ENCODE measurements at places on chromosomes 5 and 9.
A peak's percentile ranks its signal among the peaks of the same experiment; 100 is the strongest.

- DNase-seq = no peak
These were observed 236.6 kb downstream of the PJA2 start for GRCh38 chr5:109173036-109173794.

DNA sequence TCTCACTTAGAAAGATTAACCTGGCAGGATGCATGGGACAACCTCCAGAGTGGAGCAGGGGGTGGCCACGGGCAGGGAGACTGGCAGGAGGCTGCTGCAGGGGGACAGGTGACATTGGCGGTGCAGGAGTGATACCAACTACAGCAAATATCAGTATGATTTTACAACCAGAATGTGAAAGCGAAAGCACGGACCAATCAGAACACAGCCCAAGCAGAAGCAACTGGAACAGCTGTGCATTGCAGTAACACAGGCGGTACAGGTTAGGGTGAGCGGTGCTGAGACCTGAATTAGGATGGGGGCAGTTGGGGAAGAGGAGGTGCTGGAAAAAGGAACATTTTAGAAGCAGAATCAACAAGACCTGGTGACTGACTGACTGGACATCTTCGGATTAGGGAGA lies 29.3 kb downstream of the POLR1E start:
- DNase-seq = no peak

DNA sequence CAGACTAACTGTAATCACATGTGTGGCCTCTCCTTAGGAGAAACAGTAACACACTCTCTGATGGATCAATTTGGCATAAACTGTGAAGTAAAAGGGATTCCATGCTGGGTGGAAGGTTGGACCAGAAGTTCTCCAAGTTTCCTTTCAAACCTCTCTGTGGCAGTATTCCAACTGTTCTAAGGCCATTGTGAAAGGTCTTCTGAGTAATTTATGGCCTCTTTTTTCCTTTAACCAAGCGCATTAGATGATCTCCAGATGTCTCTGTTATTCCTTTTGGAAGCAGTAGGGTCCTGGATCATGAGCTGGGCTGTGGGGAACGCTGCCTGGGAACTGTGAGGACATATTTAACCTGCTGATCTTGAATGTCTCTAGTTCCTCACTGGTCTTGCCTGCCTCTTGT lies 80.6 kb upstream of the IL6ST start:
- DNase-seq = no peak

DNA sequence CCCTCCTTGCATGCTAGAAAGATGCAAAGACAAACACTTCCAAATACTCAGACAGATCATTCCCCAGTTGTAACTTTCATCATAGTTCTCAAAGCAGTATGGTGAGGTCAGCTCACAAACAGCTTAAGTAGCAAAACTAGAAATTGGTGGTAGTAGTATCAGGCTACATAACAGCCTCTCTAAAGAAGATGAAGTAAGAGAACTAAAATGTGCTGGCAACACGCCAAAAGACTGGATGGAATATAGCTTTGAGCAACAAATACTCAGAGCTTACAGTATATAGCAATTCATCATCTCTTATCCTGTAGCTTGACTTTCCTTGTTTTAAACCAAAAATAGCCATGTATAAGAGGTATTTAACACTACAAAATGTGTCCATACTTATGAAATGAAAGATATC lies 7.5 kb downstream of the PFDN1 start:
- DNase-seq = peak; percentile 10

DNA sequence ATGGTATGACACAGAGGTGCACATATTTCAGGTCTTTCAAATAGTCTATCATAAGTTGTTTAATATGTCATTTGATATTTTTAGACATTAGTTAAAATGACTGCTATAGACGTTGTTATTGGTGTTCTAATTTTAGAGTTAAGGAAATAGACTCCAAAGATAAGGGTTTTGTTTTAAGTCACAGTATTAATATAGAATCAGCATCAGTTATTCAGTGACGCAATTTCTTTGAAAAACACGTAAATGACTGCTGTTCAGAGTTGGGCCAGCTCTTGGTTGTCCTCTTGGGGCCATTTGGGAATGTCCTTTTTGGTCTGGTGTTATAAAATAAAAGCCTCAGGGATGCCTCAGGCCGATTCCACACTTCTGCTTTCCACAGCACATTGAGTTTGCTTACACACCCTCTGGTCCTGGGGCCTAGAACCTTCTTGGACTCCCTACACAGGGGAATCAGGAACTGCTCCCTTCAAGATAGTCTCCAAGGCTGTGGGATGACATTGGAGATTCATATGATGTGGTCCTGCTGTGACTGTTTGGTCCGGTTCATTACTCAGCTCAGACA lies 14.3 kb downstream of the OTULIN start:
- DNase-seq = no peak

DNA sequence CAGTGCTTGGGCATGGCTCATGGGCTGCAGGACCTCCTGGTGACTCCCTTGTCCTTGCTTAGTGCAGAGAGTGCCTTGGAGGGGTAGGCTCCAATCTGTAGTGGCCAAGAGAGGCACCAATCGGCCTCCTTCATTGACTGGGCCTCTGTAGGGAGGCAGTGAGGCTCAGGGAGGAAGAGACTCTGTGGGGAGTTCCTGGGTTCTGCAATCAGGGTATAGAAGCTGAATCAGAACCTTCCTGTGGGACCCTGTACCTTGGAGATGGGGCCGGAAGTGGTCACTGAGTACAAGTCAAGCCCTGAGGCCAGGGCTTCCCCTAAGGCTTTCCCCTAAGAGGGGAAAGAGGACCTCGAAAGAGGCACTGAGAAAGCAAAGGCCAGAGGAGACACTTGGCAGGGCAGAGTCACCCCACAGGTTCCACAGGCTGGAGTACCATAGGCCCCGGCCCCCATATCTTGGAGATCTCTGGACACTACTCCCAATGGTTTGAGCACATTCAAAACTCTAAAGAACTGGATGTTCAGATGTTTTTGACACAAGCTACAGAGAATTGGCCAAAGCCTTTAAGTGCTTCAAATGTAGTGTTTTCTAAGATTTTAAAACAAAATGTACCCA lies 190.5 kb downstream of the HSPA4 start:
- no peak for DNase-seq

- DNase-seq = no peak
These were observed 39.4 kb downstream of the SCAI start for GRCh38 chr9:125103770-125104460.

DNA sequence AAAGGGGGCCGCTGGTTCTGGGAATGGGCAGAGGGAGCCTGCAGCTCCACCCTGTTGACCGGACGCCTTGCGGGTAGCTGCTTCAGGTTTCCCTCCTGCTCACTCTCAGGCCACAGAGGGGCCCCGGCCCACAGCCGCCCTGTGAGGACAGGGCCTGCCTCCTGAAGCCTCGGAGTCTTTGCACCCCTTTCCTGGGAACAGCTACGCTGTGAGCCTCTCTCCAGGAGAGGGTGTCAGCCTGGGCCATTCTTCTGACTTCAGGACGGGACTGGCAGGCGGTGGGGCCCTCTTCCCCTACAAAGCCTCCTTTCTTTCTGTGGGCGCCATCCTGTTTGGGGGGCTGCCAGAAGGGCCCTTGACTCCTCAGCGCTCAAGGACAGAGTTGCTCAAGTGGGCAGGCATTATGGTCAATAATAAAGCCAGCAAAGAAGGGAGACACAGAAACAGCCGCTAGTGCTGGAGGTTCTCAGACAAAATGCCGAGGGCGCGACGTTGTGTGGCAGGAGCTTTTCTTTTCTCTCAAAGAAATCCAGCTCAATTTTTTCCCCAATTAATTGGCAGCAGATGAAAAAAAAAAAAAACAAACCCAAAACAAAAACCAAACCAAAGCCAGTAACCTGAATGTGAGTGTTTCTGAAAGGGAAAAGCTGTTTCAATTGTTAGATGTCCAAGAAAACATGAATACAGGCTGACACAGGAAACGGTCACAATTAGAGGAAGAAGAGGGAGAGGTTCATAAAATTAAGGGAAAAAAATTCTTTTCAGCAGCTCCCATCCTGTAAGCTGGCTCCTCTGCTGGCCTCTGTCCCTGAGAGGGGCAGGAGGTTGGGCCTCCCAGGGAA lies 12.8 kb upstream of the SLC25A51 start:
- no peak for DNase-seq

DNA sequence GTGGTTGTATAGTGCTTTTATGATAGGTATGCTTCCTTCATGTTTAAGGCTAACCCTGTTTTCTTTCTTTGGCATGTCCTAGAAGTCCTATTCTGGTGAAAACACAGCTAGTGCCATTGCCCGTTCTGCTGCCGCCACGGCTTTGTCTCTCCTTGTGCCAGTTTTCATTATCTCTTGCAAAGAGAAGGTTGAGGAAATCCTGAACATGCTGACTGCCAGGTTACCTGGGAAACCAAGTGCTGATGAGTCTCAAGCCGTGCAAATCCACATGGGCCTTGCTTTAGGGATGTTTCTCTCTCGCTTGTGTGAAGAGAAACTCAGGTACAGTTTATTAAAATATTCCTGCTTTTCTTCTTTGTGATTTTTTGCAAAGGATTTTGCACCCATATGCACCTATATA lies 102.2 kb downstream of the HACD4 start:
- DNase-seq = no peak

GRCh38 chr9:81391457-81391825 lies 297.9 kb downstream of the TLE1 start:
- DNase-seq = no peak

DNA sequence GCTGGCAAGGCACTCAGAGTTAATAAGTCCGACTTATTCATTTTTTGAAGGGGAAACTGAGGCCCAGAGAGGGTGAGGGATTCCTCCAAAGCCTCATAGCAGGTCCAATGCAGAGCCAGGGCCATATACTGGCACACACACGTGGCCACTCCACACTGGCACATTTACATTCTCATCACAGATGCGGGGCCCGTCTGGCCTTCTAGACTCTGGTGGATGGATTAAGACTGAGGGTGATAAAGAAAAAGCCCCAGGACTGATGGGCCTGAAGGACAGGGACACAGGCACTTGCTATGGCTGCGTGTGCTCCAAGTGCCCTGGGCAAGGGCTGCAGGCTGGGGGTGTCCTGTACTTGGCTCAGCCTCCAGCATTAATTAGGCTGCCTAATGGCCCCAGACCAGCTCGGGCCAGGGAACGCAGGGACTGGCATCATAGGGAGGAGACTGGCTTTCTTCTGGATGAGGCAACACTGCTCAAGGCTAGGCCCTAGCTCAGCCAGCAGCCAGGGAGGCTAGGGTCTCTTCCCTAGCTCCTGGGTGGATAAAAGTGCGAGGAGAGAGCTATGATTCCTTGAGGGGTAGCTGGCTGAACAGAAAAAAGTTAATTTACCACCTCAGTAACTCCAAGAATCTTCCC lies 28.5 kb upstream of the CSF1R start:
- DNase-seq = no peak

DNA sequence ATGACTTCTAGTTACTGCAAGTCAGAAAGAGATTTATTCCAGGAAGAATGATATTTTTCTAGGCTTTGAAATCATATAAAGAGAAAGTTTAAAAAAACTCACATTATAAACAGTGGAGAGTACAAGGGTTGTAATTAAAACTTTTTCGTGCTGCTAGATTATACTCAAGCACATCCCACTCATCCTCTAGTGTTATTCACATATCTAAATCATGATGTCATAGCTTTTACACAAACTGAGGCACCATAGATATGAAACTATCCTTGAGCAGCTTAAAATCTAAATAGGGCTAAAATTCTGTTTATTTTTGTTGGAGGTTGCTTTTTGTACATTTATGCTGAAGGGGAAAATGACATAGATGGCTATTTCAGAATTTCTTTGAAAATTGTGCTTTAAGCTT lies 30.0 kb downstream of the TENT2 start:
- DNase-seq = no peak

DNA sequence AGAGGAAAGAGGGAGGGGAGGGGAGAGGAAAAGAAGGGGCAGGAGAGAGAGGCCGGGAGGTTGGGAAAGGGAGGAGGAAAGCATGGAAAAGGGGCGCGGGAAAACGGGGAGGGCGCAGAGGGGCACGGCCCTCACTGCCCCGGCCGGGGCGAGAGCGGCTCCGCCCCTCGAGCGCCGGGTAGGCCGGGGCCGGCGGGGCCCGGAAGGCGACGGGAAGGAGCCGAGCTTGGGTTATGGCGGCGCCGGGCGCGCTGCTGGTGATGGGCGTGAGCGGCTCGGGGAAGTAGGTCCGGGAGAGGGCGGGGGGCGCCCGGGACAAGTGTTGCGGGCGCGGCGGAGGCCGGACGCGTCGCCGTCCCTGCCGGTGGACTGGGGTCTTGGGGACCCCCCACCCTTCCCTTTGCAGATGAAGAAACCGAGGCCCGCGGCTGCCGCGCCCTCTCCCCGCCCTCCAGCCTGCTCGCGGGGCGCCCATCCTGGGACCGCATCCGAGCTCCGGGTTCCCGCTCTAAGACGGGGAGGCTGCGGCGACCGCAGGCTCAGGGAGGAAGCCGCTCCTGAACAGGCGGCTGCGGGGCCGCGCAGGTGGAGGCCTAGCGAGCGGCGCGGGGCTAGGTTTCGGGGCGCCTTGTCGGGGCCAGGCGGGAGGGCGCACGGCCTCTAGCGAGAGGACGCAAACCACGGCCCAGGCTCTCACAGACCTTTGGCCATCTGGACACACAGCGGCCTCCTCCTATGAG lies at the start of gene IDNK:
IDNK (plus strand) TSS at position 205 of the 740 bp plus-strand sequence; CDS start at position 234, 29 bp downstream.
- peak; percentile 41 for DNase-seq

- no peak for DNase-seq
These were observed 116.8 kb downstream of the RGS3 start for GRCh38 chr9:113580041-113580953.

DNA sequence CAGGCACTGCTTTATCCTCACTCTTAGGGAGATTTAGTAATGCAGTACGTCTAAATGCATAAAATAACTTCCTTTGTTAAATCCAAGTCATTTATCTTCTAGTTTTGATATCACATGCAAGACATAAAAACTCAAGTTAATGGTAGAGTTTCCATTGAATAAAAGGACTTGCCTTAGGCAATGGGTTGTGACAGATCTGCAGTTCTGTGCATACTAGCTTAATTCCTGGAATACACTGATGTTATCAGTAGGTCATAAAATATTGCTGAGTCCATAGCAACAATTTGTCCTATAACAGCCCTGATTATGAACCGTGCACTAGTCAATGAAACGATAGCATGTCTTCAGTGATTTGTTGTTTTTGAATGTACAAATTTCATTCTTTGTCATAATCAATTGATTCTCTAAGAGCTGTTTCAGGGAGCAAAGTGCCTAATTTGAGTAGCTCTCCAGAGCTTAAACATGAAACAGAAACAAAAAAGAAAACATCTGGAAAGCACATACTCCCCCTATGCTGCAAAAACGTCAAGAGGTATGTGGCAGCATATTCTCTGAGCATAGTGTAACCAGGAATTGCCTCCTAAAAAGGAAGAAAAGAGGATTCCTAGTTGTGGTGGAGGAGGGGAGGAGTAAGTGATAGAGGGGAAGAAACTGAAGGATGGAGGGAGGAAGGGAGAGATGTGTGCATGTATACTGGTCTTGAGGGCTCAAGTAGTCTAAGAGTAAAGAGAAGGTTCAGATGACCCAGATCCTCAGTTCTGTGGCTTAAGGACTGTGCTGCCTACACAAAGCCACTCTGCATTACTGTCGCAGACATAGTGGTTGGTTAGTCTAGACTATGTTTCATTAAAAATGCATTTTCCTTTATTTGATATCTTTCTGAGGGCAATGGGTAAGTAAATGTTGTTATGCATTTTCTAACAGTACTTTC lies 589.2 kb downstream of the PRR16 start:
- DNase-seq = no peak

GRCh38 chr5:60835554-60835953 lies 8.5 kb downstream of the ELOVL7 start:
- DNase-seq = no peak

GRCh38 chr9:128845186-128845931 lies 15.8 kb upstream of the SPOUT1 start:
- no peak for DNase-seq

GRCh38 chr9:88742483-88742882 lies 207.5 kb downstream of the NXNL2 start:
- DNase-seq = no peak
